ENCODE measurements at places on chromosomes 5 and 9. TPM values are rescaled to one million over a fixed set of nuclear protein-coding genes. Genes with fewer than 3 reads are reported as not detected.

- no peak for DNase-seq
Measured at GRCh38 chr9:87497080-87497603, 525 bp upstream of the DAPK1 start.

The CLIC3 gene
- not detected for total RNA-seq

DNA sequence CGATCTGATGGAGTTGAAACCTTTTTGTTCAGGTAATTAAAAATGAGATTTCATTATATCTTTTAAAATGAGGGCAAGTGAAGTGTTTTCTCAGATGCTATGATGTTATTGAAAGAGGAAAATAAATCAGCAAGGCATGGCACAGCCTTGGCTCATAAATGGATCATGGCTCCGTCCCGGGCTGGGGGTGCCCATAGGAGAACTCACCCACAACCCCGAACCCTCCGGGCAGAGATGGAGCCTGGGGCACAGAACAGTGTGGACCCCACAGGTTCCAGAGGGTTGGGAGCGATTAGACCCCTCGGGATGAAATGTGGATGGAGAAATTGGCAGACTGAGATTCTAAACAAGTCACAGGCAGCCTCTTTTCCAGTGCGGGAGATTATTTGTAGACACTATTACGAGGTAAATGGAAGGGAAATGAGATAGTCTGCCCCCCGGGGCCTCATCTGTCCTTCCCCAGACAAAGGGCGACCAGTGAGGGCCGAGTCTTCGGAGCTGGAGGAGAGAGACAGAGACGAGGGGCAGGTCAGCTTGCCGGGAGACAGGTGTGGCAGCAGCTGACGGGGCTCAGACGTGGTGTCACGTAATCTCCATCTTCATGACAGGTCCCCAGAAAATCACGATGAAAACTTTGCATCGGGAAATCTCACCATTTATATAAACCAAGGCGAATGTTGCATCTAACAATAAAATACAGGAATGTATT lies 33.7 kb downstream of the NDUFS6 start:
- no peak for DNase-seq

DNA sequence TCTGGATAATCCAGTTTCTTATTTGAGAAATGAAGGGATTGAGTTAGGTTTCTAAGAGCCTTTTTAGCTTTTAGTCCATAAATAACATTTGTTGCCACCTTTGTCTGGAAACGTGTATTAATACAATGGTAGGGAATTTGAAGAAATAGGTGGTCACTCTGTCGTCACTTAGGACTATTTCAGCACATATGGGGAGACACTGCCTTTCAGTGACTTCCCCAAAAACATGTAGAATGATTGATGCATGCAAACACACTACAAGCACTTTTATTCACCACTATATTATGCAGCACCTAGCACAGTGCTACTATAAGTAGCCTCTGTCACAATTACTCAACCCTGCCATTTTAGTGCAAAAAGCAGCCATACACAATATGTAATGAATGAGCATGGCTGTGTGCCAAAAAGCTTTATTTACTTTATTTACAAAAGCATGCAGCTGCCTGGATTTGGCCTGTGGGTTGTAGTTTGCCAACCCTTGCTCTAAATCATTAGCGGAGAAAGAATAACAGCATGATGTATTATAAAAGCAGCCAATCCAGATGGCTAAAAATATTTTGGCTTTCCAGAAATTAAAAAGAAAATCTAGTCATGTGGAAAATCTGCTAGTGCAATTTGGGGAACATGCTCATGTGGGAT lies 154.2 kb upstream of the HMHB1 start:
- DNase-seq = no peak

DNA sequence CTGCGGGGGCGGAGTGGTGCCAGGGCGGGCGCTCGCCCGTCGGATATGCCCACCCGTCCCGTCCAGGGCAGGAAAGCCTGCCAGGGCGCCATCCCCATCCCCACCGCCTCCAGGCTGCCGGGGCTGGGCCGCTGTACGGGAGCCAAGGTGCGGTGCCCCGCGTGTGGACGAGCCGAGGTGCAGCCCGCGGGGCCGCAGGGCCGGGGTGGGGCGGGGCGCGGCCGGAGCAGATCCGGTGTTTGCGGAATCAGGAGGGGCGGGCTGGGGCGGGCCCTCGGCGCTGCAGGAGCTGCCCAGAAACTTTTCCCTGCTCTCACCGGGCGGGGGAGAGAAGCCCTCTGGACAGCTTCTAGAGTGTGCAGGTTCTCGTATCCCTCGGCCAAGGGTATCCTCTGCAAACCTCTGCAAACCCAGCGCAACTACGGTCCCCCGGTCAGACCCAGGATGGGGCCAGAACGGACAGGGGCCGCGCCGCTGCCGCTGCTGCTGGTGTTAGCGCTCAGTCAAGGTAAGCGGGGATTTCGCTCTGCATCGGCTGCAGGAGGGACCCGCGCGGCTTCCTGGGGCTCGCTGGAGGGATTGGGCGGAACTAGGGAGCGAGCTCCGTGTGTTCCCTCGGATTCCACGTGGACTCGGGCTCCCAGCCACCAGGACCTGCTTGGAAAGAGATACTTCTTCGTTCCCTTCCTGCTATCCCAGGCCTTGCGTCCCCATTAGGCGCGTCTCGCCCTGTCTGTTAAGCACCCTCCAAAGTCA lies at the start of gene ITGA2:
Gene ITGA2 (plus strand): TSS at position 328 of the 756 bp plus-strand sequence. CDS start 117 bp downstream, at position 445.
- DNase-seq = peak; percentile 70

DNA sequence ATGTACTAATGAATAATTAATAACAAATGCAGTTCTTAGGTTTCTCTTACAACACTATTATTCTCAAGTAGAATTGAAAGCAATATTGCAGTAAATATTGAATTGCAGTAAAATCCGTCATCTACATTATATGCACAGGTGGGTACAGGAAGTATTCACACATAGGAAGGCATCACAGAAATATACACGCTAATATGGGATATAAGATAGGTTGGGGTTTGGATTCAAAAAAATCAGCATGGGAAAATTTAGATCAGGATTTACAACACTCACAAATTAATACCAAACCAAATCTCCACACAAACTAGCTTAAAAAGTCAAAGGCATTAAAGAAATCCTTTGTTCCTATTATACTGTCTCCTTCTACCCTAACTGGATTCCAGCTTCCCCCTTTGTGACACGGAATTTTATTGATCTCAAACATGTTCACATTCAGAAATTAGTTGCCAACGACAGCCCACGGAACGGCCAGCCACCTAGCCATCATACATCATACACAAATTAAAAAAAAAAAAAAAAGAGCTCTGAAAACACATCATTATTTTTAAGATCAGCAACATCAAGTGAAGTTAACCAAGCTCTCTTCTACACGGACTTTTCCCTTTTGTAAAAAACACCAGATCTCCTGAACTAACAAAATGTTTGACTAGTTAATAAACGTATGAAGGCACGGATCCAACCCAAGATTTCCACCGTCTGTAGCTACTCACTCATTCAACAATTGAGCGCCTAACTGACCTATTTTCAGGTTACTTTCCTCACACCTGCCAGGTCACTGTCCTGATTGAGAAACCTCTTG lies 2.2 kb downstream of the NR6A1 start:
- no peak for DNase-seq

All from dermis microvascular lymphatic vessel endothelial cell (primary cell).